Stimulated activated CD4-positive, alpha-beta T cell treated with anti-CD3 and anti-CD28 coated beads, Interleukin-4, amount 100 ng/mL, for 4 hours (primary cell): ENCODE measurements at places on chromosomes 6 and 20.

- no peak for DNase-seq
Observed at GRCh38 chr6:706146-706545, 13.2 kb upstream of the EXOC2 start.

- DNase-seq, result no peak
Observed at GRCh38 chr6:157840776-157841175, 17.7 kb downstream of the SNX9 start.

DNA sequence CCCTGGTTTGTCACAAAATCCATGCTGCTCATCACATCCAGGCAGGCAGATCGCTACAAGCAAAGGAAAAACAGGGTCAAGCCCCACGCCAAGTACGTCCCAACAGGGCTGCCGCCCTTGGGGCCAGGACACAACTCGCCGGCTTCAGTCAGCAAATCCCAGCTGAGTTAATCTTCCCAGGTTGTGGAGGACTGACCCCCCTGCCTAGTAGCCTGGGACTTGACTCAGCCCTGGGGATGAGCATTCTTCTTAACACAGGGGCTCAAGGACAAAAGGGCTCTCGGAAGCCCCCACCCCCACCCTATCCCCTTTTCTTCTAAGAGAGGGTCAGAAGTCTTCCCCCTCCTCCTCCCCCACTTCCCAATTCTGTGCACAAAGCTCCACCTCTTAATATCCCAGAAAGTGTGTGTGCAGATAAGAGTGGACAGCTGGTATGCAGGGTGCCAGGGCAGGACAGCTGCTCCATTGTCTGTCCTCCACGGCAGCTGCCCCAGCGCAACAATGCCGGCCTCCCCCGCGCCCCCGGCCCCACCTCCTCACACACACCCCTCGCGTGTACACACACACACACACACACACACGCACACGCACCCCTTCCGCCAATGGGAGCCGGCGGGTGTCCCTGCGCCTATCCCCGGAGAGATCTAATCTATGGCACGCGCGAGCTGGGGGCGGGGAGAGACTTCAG is 4.5 kb downstream of the DLL1 start:
- no peak for DNase-seq

DNA sequence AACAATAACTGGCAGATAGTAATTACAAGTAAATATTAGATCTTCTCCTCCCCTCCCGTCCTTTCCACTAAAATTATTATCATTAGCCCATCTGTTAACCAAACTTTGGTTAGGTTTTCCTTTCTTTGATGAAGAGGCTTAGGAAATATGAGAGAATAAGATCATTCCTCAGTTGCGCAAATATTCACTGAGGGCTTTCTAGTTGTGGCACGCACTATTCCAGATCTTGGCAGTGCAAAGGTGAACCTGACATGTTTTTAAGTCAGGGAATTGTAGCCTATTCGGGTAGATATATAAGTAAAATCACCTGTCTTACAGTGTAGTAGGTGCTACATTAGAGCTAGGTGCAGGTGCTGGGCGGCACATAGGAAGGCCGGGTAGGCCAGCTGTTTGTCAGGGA is 31.1 kb downstream of the RNF217 start:
- DNase-seq, result no peak

- no peak for DNase-seq
Observed at GRCh38 chr6:107075951-107076381, 39.3 kb downstream of the BEND3 start.

- DNase-seq, result peak; percentile 60
Observed at GRCh38 chr6:129709769-129710449, at the start of gene ARHGAP18. Gene ARHGAP18, minus strand, starts transcription at chr6:129710177. Its CDS starts 41 bp downstream, at chr6:129710136.

DNA sequence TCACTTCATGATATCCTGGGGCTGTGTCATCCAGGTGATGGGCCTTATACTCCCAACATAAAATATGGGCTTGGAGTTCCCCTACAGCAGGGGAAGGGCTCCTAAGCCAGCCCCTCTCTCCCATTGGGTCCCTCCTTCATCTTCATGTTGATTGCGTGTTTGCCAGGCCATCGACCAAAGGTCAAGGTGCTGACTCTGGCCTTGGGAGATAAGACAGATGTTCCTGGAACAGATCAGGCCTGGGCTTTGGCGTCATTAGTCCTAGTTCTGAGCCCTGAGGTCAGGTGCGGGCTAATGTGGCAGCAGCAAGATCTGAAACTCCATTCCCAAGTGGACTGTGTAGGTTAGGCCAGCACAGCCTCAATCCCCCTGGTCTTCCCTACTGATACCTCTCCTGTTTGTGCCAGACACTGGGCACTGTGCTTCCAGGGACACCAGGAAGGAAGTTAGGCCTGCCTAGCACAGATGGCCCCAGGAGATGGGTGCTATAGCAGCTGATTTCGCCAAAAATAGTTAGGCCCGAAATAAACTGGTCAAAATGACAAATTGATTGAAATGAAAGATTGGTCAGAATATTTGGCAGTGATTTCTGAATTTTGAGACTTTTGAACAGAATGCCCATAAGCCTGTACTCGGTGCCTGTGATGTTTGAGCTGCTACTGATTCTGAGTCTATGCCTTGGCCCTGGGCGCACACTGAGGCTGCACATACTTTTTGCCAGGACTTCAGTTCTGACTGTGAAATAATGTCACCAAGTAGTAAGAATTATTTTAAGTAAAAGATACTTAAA is 28.8 kb downstream of the EPB41L1 start:
- no peak for DNase-seq

DNA sequence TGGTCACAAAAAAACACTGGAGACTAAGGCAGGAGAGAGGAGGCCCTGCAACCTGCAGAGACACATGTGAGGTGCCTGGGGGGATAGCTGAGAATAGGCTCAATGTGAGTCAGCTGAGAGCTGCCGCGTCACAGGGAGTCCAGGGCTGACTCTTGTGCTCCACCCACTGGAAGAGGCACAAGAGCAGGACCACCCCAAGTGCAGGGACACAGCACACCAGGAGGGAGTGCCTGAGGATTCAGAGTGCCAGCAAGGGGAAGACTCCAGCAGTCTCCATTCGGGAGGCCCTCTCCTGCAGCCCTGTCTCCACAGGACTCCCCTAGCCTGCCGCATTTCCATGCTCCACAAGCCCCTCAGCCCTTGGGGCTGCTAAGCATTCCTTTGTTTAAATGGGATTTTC is 105.5 kb downstream of the HUS1B start:
- peak; percentile 33 for DNase-seq

GRCh38 chr20:4544765-4545164 is 176.9 kb upstream of the PRND start:
- DNase-seq, result no peak

- DNase-seq, result no peak
Observed at GRCh38 chr6:124722141-124722878, 239.9 kb upstream of the RNF217 start.

- DNase-seq, result no peak
Observed at GRCh38 chr6:37027036-37027720, 21.7 kb downstream of the FGD2 start.

DNA sequence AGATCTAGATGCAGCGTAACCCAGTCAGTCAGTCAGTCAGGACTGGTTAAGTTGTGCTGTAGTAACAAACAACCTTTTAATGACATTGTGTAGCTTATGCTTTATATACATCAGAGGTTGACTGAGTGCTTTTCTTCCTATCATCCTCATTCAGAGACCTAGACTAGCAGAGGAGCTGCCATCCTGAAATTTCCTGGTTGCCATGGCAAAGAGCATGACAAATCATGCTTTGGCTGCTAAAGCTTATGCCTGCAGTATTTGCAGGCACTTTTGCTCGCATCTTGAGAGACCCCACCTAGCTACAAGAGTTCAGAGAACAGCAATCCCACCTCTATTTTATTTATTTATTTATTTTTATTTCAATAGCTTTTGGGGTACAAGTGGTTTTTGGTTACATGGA is 244.0 kb downstream of the BTBD3 start:
- no peak for DNase-seq

DNA sequence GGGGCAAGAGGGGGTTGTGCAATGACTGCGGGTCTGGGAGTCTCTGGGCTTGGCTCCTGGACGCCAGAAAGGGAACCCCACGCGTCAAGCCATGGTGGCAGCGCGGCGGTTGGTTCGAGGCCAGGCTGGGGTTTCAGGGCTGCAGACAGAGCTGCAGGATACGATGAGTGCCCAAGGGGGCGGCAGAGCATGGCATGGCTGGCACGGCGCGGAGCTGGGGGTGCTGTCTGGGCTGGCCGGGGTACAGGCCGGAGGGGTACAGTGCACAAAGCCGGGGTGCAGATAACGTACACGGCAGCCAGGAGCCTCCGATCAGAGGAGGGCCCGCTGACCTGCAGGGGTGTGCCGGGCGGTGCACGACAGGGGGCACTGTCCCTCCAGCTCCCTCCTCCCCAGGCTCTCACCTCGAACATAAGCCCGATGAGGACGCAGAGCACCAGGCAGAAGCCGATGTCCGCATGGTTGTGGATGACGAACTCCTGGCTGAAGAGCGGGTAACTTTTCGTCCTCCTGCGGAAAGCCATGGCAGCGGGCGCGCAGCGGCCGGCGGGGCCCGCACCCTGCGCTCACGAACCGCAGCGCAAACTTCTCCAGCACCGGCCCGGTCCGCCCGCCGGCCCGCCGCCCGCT is 353 bp downstream of the TRAM2 start:
- DNase-seq, result peak; percentile 49

GRCh38 chr6:31769684-31770371 is 7.3 kb downstream of the VWA7 start:
- peak; percentile 75 for DNase-seq

- no peak for DNase-seq
Observed at GRCh38 chr6:37486121-37486839, 13.4 kb downstream of the CCDC167 start.

- peak; percentile 21 for DNase-seq
Observed at GRCh38 chr6:42404484-42404883, 47.2 kb downstream of the TRERF1 start.

DNA sequence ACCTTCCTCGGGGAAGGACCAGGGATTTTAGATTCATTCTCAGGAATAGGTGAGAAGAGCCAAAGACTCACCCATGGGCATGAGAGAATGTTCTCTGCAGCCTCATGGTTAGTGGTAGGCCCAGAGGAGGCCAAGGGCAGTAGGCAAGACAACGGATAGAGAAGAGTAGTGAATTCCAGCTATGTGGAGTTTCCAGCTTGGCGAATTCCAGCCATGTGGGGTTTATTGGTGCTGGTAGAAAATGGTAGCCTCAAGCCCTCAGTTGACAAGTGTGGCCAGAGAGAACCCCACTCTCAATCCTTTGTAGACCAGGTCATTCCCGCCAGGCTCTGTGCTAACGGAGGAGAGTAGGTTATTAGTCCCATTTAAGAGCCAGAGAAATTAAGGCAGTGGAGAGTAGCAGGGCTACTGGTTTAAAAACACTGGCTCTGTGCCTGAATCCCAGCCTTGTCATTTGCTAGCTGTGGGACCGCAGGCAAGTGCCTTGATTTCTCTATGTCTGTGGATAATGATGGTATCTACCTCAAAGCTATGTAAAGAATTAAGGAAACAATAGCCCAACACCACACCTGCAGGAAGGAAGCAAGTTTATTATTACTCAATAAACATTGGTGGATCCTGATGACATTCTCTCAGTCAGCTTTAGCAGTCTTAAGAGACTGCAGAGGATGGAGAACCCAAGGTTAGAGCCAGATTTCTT is 2.0 kb upstream of the SLC9A8 start:
- no peak for DNase-seq

- DNase-seq, result peak; percentile 66
Observed at GRCh38 chr20:45311589-45312211, 3.6 kb upstream of the MATN4 start.

GRCh38 chr20:50111829-50112495 is 988 bp downstream of the UBE2V1 start:
- no peak for DNase-seq

- no peak for DNase-seq
Observed at GRCh38 chr20:51335329-51335841, 207.1 kb downstream of the NFATC2 start.

DNA sequence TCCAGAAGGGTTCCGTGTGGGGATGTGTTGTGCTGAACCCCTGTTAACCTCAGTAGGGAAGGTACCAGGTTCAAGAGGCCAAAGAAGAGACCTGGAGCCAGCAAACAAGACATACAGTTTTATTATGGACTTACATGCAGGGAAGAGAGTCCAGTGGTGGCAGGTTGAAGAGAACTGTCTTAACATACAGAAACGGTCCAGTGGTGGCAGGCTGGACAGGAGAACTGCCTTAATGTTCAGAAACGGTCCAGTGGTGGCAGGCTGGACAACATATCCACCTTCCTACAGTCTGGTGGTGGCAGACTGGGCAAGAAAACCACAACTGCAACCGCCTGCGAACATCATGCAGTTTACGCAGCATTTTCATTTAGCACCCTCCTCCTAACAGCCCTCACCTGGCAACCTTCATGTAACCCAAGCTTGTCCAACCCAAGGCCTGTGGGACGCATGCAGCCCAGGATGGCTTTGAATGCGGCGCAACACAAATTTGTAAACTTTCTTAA is 75.9 kb downstream of the PHACTR3 start:
- DNase-seq, result no peak

GRCh38 chr6:4322846-4323309 is 187.5 kb upstream of the ECI2 start:
- DNase-seq, result no peak

DNA sequence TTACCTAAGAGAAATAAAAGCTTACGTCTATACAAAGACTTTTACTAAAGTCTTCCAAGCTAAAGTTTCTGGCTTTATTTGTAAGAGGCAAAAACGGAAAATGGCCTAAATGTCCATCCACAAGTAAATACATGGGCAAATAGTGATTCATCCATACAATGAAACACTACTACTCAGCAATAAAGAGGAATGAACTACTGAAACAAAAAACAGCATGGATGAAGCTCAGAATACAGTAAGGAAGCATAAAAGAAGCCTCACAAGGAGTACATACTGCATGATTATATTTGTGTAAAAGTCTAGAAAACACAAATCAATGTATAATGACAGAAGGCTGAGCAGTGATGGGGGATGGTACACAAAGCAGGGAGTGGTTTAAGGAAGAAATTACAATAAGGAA is 84.7 kb downstream of the F13A1 start:
- no peak for DNase-seq

GRCh38 chr20:3203315-3204123 is 963 bp downstream of the DDRGK1 start:
- peak; percentile 4 for DNase-seq

DNA sequence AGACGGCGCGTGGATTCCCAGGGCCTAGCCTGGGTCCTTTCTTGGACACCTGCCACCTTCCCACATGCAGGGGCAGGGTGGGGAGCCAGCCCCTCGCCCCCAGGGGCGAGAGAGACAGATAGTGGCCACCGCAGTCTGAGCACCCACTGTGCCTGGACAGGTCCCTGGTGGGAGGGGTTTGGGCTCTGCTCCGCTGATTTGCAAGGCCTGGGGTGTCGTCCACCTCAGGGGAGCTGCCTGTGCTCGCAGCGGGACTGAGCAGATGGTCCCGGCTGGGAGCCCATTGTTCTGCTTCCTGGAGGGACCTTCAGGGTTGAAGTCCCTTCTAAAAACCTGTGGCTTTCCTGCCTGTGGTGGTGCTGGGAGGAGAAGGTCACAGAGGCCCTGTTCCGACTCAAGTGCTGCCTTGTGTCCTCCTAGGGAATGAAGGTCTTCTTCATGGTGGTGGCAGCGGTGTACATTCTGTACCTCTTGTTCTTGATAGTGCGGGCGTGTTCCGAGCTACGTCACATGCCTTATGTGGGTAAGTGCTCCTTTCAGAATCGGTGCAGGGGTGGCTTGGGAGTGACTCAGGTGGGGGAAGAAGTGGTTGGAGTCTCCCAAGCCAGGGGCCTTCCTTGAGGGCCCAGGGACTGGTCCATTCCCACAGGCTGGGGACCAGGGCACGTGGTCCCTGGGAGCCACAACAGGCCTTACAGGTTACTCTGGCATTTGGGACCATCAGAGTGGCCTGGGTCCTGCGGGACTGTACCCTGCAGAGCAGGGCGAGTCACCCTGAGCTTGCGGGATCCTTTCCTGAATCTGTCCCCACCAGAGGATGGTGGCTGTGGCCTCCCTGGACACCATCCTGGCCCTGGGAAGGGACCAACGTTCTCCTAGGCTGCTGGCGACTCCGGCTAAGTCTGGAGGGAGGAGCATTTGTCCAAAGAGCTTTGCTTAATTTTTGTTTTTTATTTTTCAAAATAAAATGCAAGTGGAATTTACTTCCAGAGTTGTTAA is 19.6 kb downstream of the DYNLT1 start:
- DNase-seq, result no peak
